ENCODE measurements at places on chromosomes 1 and 21.

DNA sequence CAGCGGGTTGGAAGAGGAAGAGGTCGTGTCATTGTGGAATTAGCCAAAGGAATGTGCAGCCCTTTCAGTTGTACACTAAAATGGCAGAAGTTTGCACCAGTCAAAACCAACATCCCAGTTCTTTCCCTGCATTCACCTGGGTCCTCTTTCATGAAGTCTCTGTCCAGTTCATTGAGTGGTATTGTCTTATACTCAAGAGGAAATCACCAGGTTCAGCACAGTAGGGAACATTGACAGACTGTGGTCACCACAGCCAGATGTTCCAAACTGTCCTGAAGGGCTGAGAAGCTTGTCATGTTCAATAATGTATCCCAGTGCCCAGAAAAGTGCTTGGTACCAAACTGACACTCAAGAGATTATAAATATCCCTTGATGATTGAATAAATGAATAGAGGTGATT lies 131.6 kb downstream of the GLUL start:
- peak; percentile 72 for DNase-seq

DNA sequence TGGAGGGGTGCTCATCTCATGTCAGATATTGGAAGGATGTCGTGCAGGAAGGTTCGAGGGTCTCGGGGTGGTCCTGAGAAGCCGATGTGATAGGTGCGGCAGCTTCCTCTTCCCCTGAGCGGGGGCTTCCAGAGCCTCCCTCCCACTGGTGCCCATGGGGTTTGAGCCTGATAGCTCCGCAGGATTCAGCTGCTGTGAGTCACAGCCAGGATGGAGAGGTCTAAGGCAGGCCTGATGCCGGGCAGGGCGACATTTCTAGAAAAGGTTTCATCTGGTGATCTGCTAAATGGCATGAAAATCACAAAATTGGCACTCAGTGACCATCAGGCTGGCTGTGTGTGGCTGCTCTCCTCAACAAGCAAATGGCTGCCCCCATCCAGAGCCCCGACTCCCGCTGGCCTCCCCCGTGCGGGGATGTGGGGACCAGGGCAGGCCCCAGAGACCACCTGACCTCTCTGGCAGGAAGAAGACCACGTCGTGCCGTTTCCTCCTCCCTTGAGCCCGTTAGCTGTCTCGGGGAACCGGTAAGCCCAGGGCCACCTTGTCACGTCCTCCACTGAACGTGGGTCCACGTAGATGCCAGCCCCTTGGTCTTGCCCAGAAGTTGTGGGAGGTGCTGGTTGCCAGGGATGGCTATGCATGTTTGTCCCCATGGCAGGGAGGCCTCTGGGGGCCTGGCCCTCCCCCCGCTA lies 66.1 kb downstream of the SKI start:
- DNase-seq = no peak

- no peak for DNase-seq
Measured at GRCh38 chr1:220219865-220220698, 52.2 kb downstream of the RAB3GAP2 start.

DNA sequence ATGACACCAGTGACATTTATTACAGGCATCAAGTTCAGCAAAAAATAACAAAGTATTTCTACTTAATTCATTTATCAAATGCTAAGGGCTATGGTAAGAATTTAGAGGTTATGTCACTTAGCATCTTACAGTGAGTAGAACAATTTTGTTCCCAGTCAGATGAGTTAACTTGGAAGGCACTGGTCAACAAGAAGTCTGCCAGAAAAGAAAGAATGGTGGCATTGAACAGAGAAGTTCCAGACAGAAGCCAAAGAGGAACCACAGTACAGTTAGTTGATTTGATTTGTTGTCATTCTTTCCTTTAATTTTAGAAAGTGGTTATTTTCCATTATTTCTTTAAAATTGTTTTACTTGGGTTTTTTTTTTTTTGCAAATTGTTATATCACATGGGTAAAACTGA lies 232.2 kb upstream of the PKN2 start:
- DNase-seq = no peak

Measured in NB4 (cell line).